ENCODE measurements at places on chromosomes 6 and 20.

GRCh38 chr6:43939281-43940070 lies 169.5 kb downstream of the VEGFA start:
- no peak for DNase-seq

DNA sequence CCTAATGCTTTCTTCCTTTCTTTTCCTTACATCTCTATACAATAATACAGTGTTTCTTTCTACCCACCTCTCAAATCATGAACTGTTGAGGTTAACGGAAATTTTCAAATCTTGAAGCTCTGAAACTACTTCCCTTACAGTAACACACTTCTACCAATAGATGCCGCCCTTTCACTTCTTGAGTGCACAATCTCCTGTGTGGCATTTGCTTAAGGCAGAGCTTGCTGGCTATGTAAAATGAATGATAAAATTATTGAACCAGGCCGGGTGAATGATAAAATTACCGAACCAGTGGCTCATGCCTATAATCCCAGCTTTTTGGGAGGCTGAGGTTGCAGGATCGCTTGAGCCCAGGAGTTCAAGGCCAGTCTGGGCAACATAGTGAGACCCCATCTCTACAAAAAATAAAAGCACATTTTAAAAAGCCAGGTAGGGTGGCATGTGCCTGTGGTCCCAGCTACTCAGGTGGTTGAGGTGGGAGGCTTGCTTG lies 56.8 kb downstream of the KCNS1 start:
- peak; percentile 61 for DNase-seq

DNA sequence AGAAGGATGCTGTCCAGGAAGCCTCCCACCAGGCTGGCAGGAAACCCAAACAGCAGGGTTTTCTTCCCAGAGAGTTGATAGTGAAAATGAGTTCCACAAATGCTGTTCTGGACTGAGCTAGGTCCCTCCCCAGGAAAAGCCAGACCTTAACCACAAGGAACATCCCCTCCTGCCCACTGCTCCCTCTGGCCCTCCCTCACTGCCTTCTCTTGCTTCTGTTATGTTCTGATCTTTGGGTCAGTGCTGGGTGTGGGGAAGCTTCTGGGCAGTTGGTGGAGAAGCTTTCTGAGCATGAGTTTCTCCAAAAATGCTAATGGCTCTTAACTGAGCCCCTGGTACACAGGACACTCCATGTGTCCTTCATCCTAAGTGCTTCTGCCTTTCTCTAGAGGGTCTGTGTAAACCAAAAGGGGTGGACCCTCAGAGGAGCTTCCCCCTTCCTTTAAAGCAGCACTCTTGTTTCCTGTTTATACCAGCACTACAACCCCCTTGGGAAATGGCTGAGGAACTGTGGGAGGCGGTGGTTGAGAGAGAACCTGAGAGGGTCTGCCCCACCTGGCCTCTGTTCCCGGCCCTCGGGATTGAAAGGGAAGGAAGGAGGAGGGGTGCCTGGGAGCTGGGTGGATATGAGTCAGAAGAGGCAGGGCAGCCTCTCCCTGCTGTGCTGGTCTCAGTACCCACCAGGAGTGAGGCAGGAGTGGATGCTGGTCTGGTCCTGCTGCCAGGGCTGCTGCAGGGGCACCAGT lies 42.0 kb downstream of the CDS2 start:
- DNase-seq: peak; percentile 56

GRCh38 chr6:30721198-30722024 lies 1.3 kb downstream of the TUBB start:
- DNase-seq: peak; percentile 96

GRCh38 chr6:32952817-32953739 lies at the start of gene HLA-DMA:
HLA-DMA (minus strand) TSS chr6:32953097; CDS start chr6:32953036, 61 bp downstream.
- DNase-seq: peak; percentile 99

GRCh38 chr6:163383912-163384311 lies 30.6 kb upstream of the QKI start:
- no peak for DNase-seq

Measured in inflammatory macrophage (primary cell).